ENCODE measurements at places on chromosomes 13 and 19. TPM values are rescaled to one million over a fixed set of nuclear protein-coding genes. Genes with fewer than 3 reads are reported as not detected.
A peak's percentile ranks its signal among the peaks of the same experiment; 100 is the strongest.

DNA sequence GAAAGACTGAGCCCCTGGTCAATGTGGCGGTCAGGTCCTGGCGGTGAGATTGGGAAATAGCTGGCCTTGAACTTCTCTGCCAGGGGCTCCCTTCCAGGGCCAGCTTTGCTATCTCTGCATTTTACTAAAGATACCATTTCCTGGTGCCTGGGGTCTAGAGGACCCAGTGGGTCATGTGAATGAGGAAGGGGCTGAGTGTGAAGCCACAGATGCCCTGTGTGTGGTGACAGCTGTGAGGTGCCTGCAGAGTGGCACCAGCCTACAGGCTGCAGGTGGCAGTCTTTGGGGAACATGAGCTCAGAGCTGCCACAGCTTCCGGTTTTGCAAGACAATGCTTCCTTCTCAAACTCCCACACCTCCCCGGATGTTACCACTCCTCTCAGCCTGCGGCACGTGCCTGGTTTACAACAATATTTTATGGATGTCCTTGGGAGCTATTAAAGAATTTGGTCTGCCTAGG, 5.2 kb upstream of the MLNR start:
- DNase-seq: no peak

- DNase-seq: no peak
Measured at GRCh38 chr19:23203841-23204344, 46.3 kb downstream of the ZNF724 start.

The MEF2B gene
- polyA plus RNA-seq: 1.6 TPM

The FBXO27 gene
- polyA plus RNA-seq: 8.7 TPM

The STOML3 gene
- not detected for polyA plus RNA-seq

DNA sequence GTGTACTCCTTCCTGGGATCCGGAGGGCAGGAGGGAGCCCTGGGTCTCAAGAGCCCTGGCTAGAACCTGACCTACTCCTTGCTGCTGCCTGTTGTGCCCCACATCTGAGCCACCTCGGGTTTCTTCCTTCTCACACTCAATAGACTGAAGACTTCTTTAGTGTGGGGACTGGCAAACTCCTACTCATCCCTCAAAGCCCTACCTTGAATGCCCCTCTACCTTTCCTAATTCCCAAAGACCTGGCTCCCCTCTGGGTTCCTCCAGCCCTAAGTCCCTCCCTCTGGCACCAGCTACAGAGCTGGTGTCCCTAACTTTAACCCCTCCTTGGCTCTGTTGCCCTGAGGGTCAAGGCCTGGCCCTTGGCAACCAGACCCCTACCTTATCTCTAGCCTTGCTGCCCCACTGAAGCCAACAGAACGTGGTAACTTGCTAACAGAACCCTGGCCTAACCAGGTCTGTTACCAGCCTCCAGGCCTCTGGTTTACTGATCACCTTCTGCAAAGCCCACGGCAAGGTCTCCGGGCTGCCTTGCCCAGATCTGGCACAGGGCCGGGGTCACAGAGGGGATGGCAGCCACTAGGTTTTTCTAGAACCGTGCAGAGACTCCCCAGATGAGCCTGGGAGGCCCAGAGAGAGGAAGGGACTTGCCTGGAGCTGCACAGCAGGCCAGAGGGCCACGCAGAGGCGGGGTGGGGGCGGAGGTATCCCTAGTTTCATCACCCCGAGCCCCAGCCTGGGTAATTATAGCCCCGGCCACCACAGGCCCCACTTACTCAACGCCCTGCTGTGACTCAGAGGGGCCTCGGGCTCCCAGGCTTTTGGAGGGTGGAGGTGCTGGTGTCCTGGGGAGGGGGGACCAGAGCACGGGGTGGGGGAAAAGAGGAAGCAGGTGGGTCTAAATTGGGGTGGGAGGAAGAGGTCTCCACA, 15.3 kb downstream of the ZBTB7A start:
- DNase-seq: no peak

GRCh38 chr13:30119476-30119875, 187.9 kb downstream of the KATNAL1 start:
- DNase-seq: no peak

The TEAD2 gene
- 88.2 TPM for polyA plus RNA-seq

The ARHGAP45 gene
- polyA plus RNA-seq: 15.7 TPM

GRCh38 chr19:5645409-5645808, 22.5 kb downstream of the SAFB start:
- no peak for DNase-seq

DNA sequence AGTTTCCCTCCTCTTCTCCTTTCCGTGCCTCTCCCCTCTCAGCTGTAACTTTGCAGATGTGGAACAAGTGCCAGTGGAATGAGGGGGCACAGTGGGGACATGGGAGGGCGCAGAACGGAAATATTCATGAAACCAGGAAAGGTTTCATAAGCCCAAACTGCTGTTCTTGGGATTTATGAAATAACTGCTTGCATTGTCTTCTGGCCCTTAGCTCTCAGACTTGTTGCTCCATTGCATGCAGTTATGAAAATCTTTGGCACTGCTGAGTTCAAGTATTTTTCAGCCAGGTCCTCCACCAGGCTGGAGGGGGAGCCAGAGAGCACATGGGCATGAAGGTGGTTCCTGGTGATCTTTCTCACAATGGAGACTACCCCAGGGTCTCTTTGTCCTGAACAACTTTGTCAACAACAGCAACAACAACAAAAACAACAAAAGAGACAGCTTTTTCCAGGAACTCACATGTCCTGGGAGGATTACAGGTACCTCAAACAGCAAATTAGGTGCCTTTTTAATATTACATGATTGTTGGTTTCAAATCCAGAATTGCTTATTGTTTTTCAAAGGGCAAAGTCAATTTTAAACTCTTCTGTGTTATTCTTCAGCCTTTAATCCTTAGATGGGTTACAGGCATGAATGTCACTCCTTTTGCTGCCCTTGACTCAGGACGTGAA, 1.5 kb downstream of the RGCC start:
- DNase-seq: no peak

The IL4I1 gene
- 3.2 TPM for polyA plus RNA-seq

- no peak for DNase-seq
Measured at GRCh38 chr13:86299128-86299527, 499.9 kb upstream of the SLITRK6 start.

DNA sequence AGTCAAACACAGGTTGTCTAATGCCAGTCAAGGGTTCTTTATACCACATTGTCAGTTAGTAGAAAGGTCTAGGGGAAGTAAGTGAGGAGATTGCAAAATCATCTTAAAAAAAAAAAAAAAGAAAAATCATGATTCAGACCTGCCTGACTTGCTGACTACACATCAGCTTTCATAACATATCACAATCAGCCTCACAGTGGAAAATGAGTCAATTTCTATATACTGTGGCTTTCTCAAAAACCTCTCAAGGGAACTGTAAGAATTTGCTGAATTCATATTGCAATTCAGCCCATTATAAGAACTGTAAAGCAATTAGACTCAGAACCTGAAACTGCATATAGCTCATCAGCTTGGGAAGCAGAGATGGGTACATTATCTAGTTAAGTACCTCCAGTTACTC, 75.3 kb upstream of the GPC6 start:
- DNase-seq: no peak

DNA sequence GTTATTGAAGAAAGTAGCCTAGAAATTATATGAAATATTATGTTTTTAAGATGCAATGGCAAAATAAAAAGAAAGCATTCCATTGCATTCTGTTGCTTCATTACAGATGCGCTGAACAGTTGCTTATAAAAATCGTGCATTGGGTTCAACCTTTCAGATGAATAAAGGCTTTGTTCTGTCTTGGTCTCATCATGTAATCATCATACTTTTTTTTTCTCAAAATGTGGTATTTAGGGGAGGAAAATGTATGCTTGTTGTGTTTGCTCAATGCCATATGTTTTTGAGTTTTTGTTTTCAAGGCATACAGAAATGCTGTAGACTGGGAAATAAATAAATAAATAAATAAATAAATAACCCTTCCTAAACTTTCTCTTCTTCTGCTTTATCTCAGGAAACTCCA, 1.1 kb upstream of the MBNL2 start:
- DNase-seq: no peak

DNA sequence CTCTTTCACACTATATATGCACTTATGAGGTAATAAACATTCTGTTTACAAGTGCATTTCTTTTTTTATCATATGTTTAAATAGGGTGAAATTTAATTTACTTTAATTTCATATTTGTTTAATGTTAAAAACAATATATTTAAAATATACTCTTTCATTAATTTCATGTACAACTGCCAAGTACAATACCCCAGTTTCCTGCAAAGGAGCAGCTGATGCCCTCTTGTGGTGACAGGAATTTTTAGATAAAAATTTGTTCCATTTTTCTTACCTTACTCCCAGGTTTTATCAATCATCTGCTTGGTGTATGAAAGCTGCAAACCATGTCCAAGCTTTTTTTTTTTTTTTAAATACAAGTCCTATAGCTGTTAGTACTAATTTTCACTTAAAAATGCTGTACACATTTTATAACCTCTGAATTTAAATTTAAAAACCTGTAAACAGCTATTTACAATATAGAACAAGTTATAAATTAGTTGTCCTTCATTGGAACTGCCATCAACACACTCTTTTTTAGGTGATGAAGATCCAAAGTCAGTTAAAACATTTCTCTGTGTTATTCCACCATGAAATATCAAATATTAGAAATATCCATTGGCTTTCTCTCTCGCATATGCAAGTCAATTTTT, 4.9 kb downstream of the PCDH20 start:
- peak; percentile 2 for DNase-seq

DNA sequence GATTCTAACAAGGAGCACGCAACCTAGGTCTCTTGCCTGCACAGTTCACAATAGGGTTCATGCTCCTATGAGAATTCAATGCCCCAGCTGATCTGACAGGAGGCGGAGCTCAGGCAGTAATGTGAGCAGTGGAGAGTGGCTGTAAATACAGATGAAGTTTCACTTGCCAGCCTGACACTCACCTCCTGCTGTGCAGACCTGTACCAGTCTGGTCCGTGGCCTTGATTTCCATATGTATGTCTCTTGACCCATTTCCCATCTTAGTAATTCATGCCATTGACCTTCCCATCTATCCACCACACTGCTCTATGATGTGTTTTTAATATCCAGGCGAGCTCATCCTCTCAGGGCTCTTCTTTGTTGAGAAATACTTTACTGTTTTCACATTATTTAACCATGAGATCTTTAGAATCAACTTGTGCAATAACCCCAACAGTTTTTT, 95.2 kb downstream of the LRCH1 start:
- no peak for DNase-seq

DNA sequence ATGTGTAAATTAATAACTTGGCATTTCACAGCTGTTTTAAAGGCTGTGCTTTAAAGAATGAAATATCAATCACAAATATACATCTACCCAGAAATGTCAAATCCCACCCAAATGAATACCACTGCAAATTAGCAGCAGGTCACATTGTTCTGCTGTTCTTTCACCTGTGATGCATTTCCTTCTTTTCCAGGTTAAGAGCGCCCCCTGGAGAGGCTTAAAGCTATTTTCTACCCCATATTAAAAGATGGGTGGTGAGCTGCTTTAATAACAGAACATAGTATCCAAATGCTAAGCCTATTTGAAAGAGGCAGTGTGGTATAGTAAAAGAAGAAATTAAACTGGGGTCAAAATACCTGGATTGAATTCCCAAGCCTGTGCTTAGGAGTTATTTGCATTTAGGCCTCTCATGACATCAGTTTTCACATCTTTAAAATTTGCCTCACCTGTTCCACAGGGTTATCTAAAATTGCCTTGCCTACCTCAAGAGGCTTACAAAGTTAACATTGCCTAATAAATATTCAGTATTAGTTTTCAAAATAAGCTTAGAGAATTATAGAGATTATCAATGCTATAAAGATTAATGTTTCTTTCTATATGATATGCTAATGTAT, 396.9 kb upstream of the SLITRK5 start:
- DNase-seq: peak; percentile 46

DNA sequence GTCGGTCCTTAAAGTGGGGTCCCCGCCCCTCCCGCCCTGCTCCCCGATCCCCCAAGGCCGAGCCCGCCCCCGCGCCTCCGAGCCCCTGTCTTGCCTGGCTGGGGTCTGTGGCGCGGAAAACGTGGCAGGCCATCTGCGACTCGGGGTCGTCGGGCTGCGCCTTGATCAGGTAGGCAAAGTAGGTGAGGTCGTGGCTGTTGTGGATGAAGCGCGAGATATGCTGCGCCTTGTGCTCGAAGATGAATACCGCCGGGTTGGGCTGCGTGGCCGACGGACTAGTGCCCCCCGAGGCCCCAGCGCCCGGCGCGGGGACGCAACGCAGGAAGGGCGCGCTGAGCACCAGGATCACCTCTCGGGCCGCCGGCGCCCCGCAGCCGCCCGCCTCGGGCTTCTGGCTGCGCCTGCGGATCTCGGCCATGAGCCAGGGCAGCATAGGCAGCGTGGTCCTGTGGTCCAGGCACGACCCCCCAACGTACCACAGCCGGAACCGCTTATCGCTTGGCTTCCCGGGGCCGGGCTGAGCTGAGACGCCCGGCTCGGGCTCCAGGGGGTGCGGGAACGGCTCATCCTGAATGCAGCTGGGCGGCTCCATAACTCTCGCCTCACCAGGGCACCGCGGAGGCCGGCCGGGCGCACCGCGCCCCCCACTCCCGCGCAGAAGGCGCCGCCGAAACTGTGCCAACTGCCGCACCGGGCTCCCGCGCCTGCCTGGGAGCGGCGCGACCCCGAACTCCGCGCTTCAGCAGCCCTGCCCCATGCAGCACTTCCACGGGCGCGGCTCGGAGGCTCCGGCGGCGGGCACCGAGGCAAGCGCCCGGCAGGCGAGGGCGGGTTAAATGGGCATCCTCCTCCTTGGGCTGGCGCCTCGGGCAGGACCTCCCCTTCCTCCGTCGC, 546 bp downstream of the TBC1D4 start:
- DNase-seq: peak; percentile 40

DNA sequence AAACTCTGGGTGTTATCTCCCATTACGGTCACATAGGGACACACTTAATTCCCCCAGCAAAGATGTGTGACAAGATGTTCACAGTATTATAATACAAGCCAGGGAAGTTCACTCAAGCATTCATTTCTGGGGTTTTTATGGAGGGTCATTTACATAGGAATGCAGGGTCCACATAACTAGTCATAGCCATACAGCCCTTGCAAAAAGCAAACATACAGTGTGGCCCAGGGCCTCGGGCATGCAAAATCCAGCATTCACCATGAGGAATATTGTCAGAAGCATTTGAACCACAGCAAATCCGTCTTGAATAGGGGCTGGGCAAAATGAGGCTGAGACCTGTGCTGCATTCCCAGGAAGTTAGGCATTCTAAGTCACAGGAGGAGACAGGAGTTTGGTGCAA, 13.0 kb upstream of the ZNF460 start:
- no peak for DNase-seq

The MARCHF2 gene
- polyA plus RNA-seq: 16.0 TPM

The NLRP11 gene
- 0.14 TPM for polyA plus RNA-seq

The LCP1 gene
- polyA plus RNA-seq: 11.5 TPM

The ABCC4 gene
- polyA plus RNA-seq: 25.1 TPM

GRCh38 chr13:98751861-98752466, 508 bp downstream of the SLC15A1 start:
- no peak for DNase-seq

DNA sequence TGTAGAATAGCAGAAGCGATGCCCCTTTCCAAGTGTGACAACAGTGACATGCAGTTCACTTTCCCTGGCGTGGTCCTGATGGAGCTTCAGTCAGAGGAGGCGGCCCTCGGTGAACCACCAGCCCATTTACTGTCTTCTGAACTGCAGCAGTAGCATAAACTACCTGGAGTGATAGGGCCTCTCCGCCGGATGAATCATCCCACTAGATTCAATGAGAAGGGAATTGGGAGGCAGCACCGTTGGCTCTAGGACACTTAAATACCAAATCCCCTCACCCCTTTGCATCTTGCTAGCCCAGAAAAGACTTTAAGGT, 112.8 kb upstream of the GPR12 start:
- DNase-seq: no peak
